ENCODE measurements at places on chromosomes 16 and 17.

- DNase-seq: no peak
Measured at GRCh38 chr16:80100846-80101451, 439.8 kb upstream of the DYNLRB2 start.

DNA sequence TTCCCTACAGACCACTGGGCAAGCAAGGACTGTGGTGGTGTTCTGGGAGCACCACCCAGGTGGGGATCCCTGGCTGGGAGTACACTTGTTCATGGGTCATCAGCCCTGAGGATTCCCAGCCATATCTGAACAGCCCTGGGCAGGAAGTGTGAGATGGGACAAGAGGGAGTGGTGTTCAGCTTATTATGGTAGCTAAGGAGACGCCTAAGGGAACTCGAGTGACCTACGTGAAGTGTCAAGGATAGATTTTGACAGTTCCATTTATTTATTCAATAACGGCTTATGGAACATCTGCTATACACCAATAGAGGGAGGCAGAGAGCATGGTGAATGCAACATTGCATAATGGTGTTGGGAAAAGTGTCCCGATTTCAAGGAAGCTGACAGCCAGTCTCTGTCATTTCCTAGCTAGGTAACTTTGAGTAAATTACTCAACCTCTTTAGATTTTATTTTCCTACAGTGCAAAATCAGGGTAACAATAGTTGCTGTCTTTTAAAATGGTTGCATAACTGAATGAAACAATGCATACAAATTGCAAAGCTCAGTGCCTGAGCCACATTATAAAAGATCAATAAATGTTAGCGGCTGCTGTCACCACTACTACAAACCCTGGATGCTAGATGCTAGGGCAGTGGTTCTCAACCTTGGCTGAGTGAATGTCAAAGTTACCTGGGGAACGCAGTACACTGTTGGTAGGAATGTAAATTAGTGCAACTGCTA lies 534.1 kb downstream of the GRIN2A start:
- peak; percentile 22 for DNase-seq

DNA sequence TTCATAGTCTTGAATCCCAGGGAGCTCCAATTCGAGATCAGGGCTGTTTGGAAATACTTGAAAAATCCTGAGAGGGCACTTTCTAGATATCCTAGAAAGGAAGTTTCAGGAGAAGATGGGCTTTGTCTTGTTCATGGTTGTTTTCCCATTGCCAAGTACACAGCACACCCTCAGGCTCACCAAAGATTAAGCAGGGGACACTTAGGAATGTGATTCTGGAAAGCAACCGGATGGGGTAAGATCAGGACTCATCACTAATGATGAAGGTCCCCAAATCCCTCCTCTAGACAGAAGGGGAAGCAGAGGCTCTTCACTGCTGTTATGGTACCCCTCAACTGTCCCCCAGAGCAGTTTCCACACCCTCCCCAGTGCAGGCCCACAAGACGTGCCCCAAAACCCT lies 40.7 kb downstream of the VAC14 start:
- no peak for DNase-seq

DNA sequence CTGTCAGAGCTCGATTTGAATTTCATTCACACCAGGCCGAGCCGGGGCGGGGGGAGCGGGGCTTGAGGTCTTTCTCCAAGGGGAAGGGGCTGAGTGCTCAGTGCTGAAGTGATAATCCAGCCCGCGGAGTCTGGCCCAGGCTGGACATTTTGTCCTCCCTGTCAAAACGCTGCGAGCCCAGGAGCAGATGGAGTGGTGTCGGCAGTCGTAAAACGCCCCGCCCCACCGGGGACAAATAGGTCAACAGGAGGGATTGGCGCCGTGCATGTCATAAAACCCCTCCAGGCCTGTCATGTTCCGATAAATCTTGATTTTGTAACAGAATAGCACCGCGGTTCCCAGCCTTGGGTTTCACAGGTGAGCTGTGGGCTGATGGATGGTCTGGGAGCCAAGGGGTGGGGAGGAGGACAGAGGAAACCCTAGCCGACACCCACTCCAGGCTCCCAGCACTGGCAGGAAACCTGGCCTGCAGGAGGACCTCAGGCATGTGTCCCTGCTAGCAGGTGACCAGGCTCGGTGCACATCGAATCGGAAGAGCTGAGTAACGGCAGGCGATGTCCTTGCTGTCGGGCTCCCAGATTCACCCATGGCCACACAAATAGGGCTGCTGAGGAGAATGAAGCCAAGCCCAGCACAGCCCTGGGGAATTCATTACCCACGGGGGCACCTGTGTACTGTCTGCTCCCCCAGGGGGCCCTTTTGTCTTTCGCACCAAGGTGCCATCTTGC lies 341.4 kb downstream of the FOXL1 start:
- no peak for DNase-seq

DNA sequence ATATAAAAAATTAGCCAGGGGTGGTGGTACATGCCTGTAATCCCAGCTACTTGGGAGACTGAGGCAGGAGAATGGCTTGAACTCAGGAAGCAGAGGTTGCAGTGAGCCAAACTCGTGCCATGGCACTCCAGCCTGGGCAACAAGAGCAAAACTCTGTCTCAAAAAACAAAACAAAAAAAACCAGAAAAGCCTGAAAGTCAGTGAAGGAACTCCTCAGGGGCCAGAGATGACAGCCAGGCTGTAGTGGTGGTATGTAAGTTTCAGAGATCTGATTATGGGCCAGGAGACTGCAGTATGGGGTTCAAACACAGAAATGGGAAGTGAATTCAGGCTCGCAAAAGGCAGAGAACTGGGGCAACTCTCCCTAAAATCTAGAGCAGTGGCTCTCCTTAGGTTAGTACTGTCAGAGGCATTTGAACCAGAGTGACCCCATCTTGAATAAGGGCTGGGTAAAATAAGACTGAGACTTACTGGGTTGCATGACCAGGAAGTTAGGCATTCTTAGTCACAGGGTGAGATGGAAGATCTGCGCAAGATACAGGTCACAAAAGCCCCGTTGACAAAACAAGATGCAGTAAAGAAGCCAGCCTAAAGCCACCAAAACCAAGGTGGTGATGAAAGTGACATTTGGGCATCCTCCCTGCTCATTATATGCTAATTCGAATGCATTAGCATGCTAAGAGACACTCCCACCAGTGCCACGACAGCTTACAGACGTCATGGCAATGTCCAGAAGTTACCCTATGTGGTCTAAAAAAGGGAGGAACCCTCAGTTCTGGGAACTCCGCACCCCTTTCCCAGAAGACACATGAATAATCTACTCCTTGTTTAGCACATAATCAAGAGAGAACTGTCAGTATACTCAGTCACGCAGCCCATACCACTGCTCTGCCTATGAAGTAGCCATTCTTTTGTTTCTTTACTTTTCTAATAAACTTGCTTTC lies 120.2 kb upstream of the XYLT1 start:
- DNase-seq: no peak

- DNase-seq: no peak
Measured at GRCh38 chr17:39051001-39051585, 83.9 kb upstream of the FBXO47 start.

GRCh38 chr17:39929646-39930407 lies 2.3 kb downstream of the LRRC3C start:
- peak; percentile 88 for DNase-seq

DNA sequence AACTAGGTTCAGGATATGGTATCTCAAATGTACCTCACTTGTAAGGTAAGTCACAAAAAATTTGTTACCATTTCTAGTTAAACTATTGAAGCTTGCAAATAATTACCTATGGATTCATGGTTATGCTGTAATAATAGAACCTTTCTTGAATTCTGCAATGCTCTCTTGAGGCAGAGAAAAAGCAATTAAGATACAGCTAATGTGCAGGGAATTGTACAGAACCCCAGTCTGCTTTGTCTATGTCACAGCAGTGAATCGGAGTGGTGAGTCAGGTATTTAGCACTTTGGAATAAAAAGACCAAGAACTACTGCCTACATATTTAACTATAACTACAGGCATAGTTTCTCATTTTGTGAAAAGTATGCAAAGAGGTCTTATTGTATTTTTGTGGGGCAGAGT lies 228.7 kb upstream of the GOT2 start:
- no peak for DNase-seq

GRCh38 chr17:16287563-16288027 lies 65.7 kb downstream of the CENPV start:
- no peak for DNase-seq

DNA sequence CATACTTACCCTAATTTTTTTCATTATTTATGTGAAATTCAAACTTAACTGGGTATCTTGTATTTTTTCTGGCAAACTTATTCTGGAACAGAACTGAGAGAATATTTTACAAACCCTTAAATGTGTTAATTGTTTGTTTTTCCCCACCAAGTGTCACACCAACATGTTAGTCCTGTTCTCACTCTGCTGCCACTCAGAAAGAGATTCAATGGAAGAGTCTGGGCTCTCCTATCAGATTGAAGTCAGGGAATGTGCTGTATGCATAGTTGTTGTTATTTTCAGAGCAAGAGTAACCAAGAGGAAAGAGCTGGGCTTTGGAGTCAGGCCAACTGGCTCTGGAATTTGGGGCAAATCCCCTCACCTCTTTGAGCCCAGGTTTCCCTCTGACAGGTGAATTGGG lies 43.2 kb downstream of the SLC6A2 start:
- no peak for DNase-seq

GRCh38 chr17:62737513-62737912 lies 70.6 kb downstream of the MARCHF10 start:
- no peak for DNase-seq

DNA sequence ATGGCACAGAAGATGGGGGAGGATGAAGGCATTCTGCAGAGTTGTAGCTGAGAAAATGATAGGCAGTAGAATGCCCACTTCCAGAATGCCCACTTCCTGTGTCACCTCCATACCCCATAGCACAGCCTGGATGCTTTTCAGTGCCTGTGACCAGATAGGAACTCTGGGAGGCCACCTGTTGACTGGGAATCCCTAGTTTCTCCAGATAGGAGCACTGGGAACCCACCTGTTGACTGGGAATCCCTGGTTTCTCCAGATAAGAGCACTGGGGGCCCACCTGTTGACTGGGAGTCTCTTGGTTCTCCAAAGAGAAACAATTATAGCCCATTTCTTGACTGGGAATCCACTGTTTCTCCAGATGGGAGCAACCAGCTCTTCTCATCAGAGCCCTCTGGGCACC lies 11.6 kb downstream of the CPHXL start:
- no peak for DNase-seq

DNA sequence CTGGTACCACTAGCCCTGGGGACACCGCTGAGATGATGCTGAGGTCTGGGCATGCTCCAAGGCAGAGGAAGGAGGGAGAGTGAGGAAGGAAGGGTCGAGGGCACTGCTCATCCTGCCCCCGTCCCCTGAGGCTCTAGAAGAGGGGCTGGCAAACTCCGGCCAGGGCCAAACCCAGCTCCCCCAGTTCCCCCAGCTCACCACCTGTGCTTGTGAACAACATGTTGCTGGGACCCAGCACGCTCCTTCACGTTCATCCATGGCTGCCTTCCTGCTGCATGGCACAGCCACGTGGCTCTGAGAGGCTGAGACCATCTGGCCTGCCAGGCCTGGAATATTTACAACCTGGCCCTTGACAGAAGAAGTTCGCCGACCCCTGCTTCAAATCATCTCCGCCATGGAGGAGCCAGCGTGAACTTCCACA lies 81.2 kb downstream of the RBFOX3 start:
- DNase-seq: no peak

GRCh38 chr17:5364156-5364555 lies 55.3 kb downstream of the NUP88 start:
- no peak for DNase-seq

DNA sequence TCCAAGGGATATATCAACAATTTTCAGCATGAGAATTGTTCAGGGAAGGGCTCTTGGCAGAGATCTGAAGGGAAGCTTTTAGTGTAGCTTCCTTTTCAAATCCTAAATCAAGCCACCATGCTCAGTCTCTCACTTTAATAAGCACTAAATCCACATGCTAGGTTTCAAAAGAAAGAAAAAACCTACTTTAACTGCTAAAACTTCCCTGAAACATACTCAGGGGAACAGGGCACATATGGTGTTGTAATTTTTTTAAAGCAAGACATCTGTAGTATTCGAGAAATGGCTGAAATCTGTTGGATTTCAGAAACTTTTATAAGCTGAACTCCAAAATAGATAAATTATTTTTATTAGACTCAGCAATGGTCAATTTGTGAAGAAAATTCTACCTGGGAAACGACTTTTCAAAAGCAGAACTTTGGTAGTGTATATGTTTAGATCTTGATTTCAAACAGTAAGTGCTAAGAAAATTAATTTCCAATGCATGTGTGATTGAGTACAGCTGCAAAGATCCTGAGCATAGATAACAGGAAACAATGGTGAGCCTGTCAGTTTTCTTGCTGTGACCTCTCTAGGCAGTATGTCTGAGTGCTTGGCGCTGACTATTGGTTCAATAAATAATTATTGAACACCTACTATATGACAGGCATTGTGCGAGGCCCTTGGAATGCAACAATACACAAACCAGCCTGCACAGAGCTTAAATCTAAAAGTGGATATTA lies 804.5 kb upstream of the SOX9 start:
- no peak for DNase-seq

DNA sequence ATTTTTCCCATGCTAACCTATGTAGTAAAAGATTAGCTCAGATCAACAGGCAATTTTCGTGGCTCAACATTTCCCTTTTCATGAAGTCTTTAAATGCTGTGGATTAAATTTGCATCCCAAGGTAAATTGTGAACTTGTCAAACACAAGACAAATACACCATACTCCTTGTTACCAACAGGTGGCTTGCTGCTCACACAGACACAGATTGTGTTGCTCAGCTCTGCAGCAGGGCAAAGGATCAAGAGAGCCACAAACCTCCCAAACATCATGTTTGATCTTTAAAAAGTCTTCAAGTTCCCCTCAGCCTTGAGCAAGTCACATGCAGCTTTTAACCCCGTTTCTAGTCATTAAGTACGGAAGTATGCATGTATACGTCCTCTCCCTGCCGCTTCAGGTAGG lies 119.6 kb upstream of the CNTNAP4 start:
- no peak for DNase-seq

All from HS-5 (cell line).